Cardiac fibroblast (primary cell): ENCODE measurements at places on chromosomes 13 and 19.

GRCh38 chr19:8151767-8152035, 2.3 kb upstream of the FBN3 start:
- no peak for DNase-seq

- no peak for DNase-seq
Measured at GRCh38 chr19:50377517-50377916, 1.3 kb downstream of the NR1H2 start.

DNA sequence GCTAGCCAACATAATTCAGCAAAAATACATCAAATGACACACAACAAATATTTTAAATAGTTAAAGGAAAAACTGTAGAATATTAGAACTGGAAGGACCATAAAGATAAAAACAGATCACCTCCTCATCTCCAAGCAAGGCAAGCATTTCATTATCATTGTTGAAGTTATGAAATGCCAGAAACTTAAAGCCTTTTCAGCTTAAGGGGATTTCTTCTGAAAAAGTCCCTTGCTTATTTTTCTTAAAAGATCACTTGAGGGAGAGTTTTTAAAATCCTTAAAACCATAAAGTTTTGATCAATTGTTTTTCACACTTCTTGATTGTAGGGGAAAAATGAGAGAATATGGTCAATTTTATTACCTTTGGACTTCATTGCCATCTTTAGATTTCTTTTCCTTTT, 37.4 kb downstream of the FLT1 start:
- no peak for DNase-seq

DNA sequence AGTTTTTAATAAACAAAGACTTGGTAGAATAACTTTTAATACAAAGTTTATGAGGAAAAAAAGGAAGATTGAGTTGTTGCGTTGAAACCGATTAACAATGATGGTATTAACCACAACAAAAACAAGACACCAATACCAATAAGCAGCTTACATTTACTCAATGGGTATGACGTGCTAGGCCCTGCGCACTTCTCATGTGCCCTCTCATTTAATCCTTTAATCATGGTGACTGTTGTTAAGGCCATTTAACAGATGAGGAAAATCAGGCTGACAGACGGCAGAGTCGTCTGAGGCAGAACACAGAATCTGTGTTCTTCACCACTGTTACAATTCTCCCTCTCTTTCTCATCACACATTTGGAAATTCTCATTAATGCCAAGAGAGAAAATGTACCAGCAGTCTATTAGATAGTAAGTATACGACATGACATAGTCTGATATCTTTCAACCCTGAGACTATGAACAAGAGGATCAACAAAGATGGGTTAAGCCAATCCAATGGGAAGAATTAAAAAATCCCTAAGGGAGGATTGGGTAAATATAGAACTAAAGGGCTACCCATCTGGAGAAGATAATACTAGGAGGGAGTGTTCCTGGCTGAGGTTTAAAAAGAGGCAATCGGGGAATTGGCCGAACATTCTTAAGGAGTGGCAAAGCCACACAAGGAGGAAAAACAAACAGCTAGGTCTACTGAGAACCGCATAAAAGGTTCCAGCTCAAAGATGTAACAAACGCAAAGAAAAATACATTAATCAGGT, 54.0 kb downstream of the DOCK9 start:
- DNase-seq = no peak
